ENCODE measurements at places on chromosomes 2 and 18. TPM values are rescaled to one million over a fixed set of nuclear protein-coding genes. Genes with fewer than 3 reads are reported as not detected.

- DNase-seq: no peak
Measured at GRCh38 chr2:152635635-152636298, 81.5 kb downstream of the PRPF40A start.

GRCh38 chr2:134406311-134406710 is 152.4 kb downstream of the MGAT5 start:
- no peak for DNase-seq

GRCh38 chr2:187916799-187917198 is 362.6 kb upstream of the TFPI start:
- DNase-seq: no peak

- no peak for DNase-seq
Measured at GRCh38 chr18:2982452-2983269, 30.3 kb downstream of the LPIN2 start.

DNA sequence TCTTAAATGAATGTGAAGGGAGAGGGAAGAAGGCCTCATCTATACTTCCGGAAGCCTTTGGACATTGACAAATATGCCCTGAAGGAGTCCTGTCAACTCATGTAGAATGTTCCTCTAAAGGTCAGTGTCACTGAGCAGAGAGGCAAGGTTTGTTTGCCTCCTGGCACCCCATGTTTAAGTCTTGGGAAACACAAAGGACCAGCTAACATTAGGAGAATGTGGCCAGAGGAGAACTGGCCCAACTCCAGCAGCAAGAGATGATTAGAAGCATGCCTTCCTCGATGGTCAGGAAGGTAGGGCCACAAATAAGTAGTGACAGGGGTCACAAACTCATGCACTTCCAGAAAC is 5.7 kb downstream of the DYSF start:
- peak; percentile 82 for DNase-seq

The OR6B2 gene
- not detected for total RNA-seq

The CTLA4 gene
- not detected for total RNA-seq

The ARHGAP25 gene
- 9.3 TPM for total RNA-seq

- peak; percentile 17 for DNase-seq
Measured at GRCh38 chr2:152606081-152606480, 111.2 kb downstream of the PRPF40A start.

GRCh38 chr18:41646915-41647620 is 308.0 kb upstream of the PIK3C3 start:
- no peak for DNase-seq

The TMEM37 gene
- total RNA-seq: 2.8 TPM

DNA sequence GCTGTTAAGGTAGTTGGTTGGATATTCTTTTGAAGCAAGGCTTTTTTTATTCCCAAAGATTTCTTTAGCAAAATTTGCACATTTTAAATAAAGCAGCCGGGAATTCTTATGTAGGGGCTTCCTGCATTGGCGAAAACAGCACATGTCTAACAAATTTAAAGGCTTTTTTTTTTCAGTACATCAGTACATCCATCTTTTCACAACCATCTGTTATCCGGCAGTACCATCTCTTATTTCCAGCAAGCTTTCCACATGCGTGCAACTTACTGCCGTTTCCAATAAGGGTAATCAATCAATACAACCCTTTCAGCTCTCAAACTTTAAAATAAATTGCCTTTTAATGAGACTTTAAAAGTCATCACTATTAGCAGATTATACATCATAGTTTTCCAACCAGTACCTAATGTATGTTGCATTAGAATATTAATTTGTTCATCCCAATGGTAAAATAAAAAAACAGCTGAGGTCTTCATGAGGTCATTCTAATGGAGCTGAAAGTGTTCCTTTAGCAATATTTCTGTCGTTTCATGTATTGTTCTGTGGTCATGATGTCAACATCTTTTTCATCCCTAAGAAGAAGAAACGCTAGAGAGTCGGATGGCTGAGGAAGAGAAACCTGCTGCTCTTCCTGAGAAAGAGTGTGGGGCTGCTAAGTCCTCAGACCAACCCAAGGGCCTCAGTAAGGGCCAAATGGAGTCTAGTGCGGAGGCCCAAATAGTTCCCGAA is 81.4 kb upstream of the UNC80 start:
- no peak for DNase-seq

DNA sequence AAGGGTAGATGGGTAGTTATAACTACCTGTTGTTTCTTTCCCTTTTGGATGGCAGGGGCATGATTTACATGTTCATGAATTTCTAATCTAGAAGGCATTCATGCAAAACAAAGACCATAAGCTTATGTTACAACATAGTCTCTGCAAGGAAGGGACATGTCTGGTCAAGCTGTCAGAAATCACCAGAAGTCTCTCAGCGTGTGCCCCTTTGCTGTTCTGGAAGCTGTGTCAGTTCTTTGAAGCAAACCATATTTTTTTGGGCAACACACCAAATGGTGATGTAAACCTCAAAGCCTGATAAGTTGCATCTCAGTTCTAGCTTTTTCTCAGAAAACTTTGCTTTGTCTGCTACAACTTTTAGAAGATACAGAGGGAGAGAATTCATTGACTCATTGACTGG is 173.5 kb upstream of the CTAGE1 start:
- no peak for DNase-seq

The RIT2 gene
- total RNA-seq: not detected

GRCh38 chr2:236158969-236159777 is 9.0 kb downstream of the GBX2 start:
- DNase-seq: no peak

The EFR3B gene
- 0.83 TPM for total RNA-seq

DNA sequence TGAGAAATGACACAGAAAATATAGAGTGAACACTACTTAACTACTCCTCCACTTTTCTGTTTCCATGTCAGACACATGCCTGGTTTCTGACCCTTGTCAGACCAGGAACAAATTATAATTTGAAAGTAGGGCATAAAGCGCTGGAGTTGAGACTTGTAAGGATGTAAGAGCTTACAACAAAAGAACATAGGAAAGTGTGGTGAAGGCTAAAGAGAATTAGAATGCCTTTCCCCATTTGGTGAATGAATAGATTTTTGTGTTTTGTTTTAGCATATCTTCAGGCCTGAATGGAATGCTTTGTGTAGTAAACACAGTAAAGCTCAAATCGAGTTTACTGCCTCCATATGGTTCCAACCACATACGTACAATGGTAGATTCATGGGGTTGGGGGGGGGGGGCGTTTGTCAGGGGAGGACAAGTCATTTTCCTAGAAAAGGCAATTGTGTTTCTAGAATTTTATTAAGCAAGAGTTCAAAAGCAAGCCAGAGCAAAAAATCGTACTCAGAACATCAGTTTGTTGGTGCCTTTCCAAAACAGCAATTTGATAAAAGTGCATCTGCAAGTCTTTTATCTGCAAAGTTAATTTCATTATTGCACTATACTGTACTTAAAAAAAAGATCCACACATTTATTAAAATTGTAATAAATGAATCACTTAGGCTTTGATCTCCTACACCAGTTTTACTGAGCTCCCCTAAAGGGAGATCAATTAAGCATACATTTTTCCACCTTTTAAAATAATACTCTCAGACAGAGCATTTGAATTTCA is 30.9 kb downstream of the NRXN1 start:
- DNase-seq: no peak

The FHOD3 gene
- total RNA-seq: 37.7 TPM

DNA sequence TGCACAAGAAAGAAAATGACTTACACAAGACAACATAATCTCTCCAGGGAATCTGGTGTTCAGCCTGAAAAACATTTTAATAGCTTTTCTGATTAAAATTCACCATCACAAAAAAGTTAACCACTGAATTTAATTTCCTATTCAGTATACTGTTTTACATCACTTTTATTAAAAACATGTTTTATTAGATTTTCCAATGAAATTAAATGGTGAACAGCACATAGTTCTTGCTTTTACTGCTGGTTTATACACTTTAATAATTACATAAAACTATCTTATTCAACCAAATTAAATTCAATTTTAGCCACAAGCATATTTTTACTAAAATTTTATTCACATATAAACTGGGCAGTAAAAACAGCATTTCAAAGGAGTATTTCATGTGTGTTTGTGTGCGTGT is 138.3 kb downstream of the NOL4 start:
- no peak for DNase-seq

DNA sequence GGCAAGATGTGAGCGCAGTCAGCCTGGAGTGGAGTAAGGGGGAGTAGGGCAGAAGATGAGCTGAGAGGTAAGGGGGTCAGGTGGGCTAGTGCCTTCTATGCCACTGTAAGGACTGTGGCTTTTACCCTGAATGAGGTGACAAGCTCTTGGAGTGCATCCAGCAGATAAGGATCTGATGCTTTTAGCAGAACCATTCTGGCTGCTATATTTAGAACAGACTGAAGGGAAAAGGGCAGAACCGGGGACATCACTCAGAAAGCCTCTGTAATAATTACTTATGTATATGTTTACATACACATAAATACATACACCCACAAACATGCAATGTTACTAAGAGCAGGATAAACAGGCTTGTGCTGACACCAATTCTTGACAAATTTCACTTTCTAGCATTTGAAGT is 124.8 kb downstream of the DTNB start:
- DNase-seq: no peak

DNA sequence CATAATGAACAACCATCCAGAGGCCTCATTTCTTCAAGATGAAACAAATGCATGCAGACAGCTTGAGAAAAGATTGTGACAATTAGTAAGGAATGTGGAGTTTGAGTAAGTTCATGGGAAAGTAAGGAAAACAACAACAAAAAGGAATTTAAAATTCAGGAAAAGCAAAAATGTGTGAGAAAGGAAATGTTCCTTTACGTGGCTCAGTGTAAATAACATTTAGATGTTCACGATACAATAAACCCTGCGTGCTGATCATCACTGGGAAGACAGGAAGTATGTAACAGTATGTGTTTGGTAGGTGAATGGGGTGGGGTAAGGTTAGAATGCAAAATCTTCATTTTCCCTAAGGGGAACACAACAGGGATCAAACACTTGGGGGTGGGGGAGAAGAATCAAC is 72.7 kb downstream of the TRIP12 start:
- DNase-seq: no peak

GRCh38 chr2:74051504-74051903 is 66.8 kb downstream of the TET3 start:
- no peak for DNase-seq

DNA sequence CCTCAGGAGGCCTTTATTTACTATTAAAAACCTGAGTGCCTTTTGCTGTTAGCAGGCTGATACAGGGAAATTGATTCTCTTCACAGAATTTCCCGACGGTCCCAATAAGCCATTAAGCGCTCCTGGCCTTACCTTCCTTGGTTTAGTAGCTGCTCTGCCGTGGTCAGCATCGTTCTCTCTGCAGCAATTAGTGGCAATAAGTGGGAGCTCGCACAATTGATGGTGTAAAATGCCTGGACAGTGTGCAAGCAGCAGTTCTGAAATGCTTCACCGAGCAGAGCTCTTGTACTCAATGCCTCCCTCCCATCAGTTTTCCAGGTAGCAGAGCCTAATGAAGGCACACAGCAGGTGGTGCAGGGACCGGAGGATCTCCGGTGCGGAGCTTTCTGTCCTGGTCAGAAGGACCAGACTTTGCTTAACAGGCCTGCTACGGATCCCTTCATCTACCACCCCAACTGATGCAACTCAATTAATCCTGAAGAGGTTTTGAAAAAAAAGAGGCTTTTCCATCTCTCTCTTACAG is 1.1 kb upstream of the LINC00305 start:
- DNase-seq: no peak

The RHOB gene
- 1,330 TPM for total RNA-seq

The NEDD4L gene
- 34.6 TPM for total RNA-seq

DNA sequence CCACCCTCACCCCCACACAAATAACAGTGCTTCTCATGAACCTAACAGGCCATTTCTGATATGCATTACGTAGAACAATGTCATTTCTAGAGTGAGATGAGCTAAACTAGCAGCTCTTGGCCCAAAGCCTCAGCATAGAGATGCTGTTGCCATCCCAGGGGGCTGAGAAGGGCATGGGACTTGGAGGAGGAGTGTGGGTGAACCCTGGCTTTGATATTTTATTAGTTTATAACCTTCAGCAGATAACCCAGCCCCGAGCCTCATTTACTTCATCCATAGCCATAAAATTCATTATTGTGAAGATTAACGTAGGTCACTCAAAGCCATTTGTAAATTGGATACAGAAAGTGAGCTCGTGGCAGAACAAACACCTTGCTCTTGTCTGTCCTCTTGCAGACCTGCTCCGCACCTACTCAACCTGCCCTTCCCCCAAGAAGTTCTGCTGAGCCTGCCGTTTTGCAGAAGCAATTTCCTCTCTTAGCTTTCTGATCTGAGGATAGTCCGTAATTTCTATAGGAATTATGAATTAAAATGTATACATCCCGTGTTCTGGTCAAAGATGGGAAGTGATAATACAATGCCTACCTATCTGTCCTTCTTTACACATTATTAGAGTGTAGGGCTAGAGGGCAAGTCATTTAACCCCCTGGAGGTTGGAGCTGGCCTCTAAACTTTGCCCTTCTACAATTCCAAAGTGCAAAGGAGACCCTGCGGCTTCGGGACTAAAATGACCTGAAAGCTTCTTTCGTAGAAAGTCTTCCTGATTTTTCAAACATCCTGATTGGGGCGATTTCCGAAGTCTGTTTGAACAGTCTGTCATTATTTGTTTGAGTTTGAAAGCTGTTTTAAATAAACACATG is 187.4 kb downstream of the BCL2 start:
- DNase-seq: no peak

DNA sequence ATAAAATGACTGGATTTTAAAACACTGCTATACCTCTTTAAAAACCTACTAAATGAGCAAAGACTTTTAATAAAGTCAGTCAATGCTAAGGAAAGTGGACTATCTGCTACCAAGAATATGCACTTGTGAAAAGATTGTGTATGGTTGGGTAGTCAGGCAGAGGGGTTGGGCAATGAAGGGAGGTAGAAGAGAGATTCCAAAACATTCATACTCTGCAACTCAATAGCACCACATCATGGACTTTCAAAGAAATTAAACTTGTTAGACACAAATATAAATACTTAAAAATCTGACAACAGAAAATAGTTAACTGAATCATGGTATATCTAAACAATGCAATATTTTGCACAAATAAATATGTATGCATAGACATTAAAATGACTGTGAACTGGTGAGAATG is 139.9 kb upstream of the MAPRE2 start:
- no peak for DNase-seq

The LONRF2 gene
- total RNA-seq: 41.1 TPM

The CNTNAP5 gene
- total RNA-seq: 0.17 TPM

DNA sequence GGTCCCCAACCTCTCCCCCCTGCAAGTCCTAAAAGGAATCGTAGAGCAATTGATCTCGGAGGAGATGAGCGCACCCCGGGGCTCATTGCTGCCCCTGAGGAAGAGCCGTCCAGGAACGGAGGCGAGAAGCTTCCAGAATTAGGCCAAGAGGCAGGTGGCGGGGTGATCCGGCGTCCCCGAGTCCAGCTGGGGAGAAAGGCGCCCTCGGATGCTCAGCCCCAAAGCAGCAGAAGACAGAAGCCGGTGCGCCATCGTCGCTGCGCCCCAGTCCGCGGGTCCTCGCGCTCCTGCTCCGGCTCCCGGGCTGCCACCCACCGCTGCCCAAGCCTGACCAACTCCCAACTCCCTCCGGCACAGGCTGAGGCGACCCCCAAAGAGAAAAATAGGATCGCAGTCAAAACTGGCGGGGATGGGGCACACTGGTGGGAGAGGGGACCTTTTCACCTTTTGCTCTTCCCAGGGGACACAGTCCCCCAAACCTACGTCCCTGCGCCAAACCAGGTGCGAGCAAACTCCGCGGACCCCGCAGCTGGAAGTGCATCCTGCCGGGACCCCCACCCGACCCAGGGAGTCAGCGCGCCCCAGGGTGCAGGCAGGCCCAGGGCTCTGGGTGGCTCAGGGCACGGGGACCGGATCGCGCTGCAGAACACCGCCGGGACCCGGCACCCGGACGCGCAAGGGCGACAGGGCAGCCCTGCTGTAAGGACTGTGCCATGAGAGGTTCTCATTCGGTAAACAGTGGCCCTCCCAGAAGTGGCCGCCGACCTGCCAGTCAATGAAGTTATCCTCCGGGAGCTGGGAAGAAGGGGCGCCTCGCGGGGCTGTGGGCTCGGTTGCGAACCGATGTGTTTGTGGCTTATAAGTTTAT is 8.4 kb upstream of the MEIS1 start:
- DNase-seq: no peak

Data from esophagus muscularis mucosa (tissue), 4 donors.